ENCODE measurements at places on chromosomes 6 and 20.

GRCh38 chr6:141309295-141309694 lies 823.4 kb upstream of the GJE1 start:
- no peak for DNase-seq

GRCh38 chr20:61461461-61461860 lies 209.4 kb downstream of the CDH4 start:
- DNase-seq: no peak

DNA sequence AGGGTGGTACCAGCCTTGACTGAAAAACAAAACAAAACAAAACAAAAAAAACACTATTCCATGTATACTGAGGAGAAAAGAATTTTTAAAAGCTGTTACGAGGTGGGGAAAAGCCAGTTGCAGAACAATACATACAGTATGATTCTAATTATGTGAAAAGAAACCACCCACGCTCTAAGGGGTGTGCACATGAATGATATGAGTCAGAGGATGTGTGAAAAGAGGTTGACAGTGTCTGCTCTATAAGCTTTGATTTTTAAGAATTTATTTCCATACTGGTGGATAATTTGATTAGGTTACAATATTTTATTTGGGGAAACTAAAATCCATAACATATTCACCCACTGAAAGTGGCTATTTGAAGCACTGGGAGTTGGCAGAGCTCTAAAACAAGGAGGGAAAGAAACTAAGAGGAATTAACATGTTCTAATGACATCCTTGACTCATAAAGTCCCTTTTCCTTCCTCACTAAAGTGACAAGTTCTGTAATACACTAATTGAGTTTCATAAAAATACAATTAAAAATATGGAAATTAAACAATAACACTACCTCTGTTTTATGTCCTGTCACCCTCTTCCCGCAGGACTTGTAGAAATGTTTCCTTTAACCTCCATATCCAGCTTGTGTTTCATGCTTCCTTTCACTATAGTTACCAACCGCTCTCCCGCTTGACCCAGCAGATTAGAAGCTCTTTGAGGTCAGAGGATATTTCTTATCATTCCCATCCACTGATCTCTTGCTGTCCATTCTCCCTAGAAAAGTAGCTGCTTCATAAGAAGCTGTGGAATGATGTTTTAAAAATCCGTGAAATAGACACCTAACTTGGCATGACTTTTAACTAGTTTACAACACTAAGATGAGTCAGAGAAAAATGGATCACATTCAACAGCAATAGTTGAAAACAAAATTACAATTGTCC lies 118.6 kb upstream of the CCDC28A start:
- DNase-seq: no peak

- no peak for DNase-seq
These were observed 751.4 kb upstream of the DEFB115 start for GRCh38 chr20:30506100-30506499.

- no peak for DNase-seq
These were observed 191.0 kb downstream of the UNC5CL start for GRCh38 chr6:40848038-40848437.

DNA sequence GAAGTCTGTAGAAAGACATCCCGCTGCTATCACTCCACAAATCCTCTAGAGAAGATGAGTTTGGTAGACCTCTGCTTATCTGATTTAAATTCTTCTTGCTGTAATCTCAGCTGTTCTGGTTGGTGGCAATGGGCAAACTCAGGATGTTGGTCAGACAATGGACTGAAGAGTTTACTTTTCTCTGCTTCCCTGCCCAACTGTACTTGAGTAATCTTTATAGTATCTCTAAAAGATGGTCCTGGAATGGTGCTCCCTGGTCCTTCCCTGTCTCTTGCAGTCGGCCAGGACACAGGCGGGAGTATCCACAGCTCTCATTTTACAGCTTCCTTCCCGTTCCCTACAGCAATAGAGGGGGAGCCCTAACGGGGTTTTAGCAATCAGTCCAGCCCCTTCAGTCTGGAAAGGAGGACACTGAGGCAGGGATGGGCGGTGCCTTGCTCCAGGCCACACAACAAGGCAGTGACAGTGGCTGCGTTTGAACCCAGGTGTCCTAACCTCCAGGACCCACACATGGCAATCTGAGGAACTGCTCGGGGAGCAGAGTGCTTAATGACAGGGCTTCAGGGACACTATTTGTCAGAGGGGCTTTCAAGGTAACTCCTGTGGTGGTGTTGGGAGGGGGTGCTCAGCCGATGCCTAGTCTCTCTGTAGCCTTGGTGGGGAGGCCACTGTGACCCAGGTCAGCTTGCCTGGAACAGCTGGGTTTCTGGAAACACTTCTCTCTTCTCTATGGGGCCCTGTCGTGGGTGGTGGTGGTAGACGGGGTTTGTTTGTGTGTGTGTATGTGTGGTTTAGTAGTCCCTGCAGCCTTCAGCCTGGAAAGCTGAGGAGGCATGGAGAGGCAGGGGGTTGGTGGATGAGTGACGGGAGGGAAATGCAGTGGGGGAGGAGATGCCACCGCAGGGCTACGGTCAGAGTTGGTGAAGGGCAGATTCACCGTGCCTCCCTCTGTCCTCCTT lies 9.5 kb upstream of the VEGFA start:
- DNase-seq: no peak

DNA sequence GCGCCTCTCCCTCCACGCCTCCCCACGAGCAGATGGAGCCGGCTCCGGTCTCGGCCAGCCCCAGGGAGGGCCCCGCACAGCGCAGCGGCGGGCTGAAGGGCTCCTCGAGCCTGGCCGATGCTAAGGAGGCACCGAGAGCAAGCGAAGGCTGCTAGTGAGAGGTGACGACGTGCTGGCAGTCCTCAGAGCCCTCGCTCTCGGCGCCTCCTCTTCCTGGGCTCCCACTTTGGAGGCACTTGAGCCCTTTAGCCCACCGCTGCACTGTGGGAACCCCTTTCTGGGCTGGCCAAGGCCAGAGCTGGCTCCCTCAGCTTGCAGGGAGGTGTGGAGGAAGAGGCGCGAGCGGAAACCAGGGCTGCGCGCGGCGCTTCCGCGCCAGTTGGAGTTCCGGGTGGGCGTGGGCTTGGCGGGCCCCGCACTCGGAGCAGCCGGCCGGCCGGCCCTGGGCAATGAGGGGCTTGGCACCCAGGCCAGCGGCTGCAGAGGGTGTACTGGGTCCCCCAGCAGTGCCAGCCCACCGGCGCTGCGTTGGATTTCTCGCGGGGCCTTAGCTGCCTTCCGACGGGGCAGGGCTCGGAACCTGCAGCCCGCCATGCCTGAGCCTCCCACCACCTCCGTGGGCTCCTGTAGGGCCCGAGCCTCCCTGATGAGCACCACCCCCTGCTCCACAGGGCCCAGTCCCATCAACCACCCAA lies 2.5 kb upstream of the TMEM14C start:
- DNase-seq: no peak

GRCh38 chr6:36914227-36914794 lies 28.6 kb downstream of the C6orf89 start:
- peak; percentile 77 for DNase-seq

DNA sequence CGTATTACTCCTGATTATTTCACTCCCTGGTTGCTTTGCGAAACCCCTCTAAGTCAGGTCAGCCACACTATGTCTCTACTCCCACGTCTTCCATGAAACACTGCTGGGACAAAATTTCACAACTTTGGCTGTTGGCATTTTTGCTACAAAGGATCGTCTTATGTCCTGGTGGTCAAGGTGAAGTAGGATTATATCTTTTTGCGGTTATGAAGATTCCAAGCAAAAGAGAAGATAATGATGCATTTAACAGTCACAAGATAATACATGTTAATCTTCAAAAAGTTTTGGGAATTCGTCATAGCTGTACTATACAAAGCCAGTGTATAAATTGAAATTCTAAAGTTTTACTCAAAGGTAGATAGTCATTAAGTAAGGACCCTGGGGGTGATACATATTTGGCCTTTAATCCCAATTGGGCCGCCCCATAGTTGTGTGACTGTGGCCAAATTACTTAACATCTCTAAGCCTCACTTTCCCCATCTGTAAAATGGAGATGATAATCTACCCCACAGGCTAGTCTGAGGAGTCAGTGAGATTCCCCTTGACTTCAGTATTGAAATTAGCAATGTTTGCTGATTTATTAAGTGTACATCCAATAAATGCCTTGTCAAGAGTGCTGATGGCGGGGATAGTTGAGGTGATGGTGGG lies 212.1 kb downstream of the ARID1B start:
- no peak for DNase-seq

GRCh38 chr6:136249336-136249735 lies 775 bp downstream of the MTFR2 start:
- peak; percentile 11 for DNase-seq

DNA sequence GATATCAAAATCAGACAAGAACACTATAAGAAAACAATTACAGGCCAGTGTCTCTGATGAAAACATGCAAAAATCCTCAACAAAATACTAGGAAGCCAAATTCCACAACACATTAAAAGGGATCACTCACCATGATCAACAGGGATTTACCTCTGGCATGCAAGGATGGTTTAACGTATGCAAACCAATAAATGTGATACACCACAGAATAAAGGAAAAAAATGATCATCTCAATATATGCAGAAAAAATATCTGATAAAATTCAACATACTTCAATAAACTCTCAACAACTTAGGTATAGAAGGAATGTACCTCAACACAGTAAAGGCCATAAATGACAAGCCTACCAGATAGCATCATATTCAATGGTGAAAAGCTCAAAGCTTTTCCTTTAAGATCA lies 66.6 kb downstream of the SHPRH start:
- DNase-seq: no peak

DNA sequence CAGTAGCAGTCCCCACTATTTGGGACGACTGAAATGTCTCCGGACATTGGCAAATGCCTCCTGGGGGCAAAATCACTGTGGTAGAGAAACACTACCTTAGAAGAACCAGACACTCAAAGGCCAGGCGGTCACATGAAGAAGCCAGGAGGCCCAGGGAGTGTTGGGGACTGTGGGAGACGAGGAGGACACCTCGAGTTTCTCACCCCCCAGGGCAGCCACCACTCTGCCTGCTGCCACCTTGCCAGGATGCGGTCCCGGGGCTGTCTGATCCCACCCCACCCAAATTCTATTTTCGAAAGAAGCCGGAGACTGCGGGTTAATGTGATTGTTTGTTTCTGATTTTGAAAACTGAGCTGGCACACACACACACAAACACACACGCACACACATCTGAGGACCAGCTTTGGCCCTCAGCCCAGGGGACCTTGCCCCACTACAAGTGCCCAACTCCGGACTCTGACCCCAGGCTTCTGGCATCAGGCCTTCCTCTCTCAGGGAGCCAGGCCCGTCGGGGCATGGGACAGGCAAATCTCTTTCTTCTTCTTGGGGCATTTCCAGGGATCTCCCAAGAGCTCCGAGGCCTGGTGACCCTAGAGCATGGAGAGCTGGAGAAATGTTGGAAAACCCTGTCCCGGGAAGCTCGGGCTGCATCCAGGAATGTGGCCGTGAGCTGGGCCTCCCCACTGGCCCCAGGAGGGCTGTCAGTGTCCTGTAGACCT lies 187.5 kb upstream of the PMEPA1 start:
- no peak for DNase-seq

- no peak for DNase-seq
These were observed 234.5 kb downstream of the LRFN2 start for GRCh38 chr6:40352527-40353170.

- DNase-seq: no peak
These were observed 43.3 kb downstream of the EPHA7 start for GRCh38 chr6:93376026-93376540.

DNA sequence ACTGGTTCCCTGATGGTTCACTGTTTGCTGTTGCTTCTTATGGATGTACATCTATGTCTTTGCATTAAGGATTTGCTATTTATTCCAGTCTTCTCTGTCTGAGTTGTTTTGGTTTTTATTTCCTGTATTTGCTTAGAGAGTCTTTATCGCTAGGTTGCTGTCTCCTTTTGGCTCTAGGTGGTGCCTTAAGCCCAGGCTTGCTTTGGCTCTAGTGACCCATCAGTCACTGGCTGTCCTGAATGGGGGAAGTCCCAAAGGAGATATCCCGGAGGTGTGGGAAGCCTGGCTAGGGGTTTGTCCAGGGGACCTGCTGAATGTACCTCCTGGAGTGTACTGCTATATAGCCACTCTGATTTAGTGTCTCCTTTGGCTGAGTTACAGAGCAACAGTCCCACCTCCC lies 53.4 kb downstream of the MCHR2 start:
- no peak for DNase-seq

DNA sequence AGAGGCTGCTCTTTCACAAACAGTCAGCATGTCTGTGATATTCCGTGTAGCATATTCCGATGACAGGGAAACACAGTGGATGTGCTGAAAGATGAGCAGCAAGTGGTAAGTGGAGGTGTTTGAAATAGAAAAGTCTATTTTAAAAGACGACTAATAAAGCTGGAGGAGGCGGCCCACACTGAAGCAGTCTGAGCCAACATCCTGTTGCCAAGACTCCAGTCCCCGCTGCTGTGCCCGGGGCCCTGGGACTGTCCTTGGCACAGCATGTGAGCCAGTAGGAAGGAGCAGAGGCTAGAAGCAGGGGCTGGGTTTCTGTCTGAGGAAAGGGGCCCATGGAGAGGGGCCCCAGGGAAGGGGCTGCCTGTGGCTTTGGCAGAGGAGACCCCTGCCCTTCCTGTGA lies 351.5 kb upstream of the CHD6 start:
- DNase-seq: no peak

DNA sequence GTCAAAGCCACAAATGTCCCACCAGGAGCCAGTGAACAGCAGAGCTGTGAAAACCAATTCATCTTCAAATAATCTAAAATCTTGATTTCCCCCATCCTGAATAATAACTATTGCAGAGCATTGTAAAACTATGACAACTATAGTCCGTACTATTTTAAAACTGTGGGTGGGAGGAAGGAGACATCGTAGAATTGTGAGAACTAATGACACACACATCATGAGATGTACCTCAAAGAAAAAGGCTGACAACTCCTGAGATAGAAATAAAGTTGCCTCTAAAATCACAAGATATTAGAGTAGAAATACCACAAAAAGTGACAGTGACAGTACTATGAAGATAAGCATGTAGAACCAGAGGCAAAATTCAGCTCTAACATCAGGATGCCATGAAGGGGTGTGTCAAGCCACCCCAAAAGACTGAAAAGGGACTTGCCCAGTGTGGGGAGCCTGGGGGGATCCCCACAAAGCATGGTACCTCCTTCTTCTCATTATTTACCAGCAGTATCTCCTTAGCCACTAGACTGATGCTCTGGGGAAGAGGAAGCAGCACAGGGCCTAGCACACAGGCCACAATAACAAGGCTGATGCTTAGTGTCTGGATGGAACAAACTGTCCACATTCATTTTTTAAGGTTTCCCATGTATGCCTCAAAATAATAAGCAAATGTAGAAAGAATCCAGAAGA lies 13.4 kb downstream of the NAPB start:
- DNase-seq: no peak

DNA sequence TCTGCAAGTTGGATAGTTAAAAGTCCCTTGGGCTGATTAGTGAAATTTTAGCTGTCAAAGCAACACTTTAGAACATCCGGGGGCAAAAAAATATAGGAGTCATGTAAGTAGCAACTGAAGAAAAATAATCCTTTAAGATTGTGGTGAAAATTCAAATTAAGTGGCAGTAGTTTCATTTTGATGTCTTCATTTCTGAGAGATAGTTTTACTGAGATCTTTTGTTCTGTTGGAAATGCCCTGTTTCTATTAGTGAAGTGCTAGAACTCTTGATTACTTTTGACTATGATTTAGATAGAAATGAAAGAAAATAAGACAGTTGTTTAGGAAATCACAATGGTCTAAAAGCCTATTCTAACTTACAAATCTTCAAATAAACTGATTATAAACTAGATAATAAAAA lies 587.3 kb upstream of the MMS22L start:
- DNase-seq: no peak

All from HTR-8/SVneo (cell line).